LHCN-M2 (cell line): ENCODE measurements at places on chromosomes 7 and 10. TPM values are rescaled to one million over a fixed set of nuclear protein-coding genes. Genes with fewer than 3 reads are reported as not detected.

DNA sequence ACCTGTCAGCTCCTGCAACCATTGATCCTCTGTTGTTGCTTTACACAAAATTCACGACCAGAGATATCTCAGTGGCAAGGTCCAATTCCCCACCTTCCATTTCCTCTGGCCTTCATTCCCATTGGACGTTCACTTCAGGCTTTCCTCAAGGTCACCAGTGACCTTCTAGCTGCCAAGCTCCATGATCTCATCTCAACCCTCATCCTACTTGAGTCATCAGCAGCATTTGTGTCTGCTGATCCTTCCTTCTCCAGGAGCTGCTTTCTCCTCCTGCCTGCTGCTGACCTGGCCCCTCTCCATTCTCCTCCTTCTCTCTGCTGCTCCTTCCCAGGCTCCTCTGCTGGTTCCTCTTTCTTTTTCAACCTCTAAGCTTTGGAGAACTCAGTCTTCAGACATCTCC is 66.2 kb upstream of the C10orf90 start:
- DNase-seq, result peak; percentile 35

DNA sequence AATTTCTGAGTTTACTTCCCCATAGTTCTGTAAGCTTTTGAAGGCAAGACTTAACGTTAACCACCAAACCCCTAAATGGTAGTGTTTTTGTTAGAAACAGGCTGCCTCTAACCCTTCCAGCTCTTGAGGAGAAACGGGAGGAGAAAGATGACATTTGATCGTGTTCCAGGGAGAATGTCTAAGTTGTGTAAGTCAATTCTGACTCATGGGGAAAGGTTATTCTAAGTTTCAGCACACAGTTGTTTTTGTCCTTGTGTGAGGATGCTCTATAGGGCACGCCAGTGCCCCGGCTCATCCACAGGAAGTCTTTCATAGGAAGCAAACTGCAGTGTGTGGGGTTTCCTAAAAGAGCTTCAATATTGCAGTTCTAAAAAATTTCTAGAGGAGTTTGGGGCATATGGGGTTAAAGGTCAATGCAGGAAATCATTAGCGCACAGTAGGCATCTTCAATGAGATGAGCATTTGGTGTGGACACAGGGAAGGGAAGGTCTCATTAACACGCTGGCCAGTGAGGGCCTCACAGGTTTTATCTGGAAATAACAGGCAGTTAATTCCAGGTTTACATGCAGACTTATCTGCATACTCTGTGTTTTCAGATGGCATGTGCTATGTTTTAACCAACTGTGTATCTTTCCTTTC is 638.2 kb upstream of the IGFBP3 start:
- peak; percentile 86 for DNase-seq

GRCh38 chr10:111137587-111137986 is 60.8 kb downstream of the ADRA2A start:
- no peak for DNase-seq

DNA sequence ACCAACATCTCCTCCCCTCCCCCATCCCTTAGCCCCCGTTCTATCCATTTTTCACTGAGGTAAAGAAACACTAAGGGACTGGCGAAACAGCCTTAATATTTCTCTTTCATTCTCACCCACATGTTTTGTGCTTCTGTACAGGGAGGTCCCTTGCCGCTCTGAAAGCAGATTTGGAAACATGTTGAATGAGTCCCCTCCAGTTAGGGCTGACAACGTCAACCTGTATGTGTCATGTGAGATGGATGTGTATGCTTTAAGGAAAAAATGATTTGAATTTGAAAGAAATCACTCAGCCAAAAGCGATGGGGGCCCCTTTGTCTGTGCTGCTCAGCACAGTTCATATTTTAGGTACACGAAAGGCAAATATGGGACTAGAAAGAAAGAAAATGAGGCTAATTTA is 314.3 kb upstream of the LRGUK start:
- no peak for DNase-seq

The CFAP58 gene
- total RNA-seq, result 1.4 TPM in 2 replicates

DNA sequence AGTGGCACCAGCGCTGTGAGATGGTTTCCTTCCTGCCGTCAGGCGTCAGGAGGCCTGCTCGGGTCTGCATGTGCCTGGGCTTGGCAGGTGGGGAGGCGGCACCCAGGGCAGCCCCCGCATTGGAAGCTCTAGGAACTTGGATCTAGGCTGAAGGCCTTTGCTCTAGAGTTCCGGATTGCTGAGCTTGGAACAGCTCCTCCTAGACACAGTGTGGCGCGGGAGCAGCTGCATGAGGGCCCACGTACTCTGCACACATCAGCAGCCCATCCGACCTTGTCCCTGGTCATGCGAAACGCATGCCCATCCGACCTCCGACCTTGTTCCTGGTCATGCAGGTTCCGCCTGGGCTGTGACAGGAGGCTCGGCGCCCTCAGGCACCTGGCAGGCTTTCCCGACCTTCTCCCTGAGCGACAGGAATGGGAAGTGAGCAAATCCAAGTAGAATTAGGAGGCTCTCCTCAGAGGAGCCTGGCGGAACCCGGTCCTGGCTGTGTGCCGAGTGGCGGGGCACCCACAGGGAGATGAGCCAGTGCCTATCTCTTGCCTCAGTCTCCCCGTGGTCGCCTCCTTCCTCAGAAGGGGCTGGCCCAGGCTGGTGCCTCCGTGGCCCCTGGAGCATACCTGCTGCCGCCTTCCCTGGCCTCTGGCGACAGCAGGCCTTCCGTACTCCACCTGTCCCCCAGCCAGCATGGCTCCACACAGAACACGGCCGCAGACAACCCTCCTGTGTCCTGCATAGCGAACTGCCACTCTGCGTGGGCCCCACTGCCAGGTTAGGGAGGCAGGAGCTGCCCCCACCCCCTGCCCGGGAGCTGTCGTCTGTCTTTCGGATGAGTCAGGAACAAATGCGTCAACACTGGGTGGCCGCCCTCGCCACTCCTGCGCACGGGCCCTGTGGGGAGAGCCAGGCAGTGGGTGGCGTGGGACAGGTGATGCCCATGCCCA is 12.0 kb downstream of the GET4 start:
- no peak for DNase-seq

DNA sequence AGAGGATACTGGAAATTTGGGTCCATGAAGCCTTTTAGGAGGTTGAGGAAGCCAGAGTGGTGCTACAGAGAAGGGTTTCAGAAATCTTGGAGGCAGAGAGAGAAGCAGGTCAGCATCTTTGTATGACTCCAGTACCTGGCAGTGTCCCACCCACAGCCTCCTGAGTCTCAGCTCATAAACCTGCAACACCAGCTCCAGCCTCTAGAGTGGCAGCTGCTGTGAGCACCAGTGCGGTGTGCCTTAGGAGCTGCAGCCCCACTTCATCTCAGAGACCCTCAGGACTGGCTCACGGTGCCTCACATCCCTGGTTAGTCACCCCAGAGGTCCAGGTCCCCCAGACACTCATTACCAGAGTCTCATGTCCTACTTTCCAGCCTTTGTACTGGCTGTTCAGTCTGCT is 84.8 kb upstream of the PRKAR2B start:
- no peak for DNase-seq
